Progenitor cell of endocrine pancreas (in vitro differentiated cells): ENCODE measurements at places on chromosomes 7 and 10.

DNA sequence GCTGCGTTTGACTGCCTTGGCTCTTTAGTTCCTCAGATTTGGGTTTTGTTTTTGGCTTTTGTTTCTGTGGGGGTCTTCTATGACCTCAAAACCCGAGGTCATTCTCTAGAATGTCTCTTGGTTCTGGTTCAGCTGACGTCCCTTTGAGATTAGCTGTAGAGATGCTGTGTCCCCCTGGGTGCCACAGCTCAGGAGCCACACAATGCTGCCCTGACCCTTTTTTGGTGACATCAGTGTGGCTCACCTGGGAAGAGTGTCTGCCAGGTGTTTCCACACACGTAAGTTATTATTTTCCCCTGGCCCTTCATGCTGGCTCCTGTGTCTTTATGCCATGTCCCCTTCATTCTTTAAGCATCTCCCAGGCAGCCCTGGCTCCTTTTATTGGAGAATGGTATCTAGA, 89.8 kb upstream of the DDC start:
- DNase-seq = no peak

DNA sequence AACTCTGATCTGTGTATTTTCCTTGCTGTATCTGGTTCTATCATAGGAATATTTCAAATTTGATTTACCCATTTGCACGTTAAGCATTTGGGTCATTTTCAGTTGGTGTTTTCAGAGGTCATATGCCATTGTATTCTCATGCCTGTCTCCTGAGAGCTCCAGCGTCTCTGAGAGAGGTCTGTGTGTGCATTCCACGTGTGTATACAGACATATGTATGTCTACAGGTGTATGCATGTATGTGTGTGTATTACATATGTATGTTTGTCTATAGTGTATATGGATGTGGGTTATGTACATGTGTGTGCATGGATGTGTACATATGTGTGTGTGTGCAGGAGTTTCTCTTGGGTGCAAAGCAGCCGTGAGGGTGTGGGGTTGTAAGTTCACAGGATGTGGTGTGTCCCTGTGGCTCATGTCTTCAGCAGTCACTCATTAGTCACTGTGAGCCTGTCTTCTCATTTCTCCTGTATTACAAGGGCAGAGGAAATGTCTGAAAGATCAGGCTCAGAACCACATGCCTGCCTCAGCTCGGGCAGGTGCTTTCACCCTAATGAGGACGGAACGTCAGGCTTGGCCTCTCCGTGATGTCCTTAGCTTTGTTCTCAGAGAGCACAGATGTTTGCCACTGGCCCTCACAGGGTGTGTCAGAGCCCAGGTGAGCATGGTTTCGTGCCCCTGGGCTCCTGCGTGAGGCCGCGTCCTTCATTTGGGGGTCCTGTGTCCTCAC, 101.6 kb downstream of the NKX6-2 start:
- no peak for DNase-seq

- DNase-seq = no peak
Measured at GRCh38 chr10:26727005-26727404, 29.5 kb downstream of the PDSS1 start.

GRCh38 chr10:133166504-133166827, 6.4 kb downstream of the KNDC1 start:
- no peak for DNase-seq
